ENCODE measurements at places on chromosomes 2 and 18. TPM values are rescaled to one million over a fixed set of nuclear protein-coding genes. Genes with fewer than 3 reads are reported as not detected.

Gene DPP4
- 51.6 TPM for total RNA-seq

DNA sequence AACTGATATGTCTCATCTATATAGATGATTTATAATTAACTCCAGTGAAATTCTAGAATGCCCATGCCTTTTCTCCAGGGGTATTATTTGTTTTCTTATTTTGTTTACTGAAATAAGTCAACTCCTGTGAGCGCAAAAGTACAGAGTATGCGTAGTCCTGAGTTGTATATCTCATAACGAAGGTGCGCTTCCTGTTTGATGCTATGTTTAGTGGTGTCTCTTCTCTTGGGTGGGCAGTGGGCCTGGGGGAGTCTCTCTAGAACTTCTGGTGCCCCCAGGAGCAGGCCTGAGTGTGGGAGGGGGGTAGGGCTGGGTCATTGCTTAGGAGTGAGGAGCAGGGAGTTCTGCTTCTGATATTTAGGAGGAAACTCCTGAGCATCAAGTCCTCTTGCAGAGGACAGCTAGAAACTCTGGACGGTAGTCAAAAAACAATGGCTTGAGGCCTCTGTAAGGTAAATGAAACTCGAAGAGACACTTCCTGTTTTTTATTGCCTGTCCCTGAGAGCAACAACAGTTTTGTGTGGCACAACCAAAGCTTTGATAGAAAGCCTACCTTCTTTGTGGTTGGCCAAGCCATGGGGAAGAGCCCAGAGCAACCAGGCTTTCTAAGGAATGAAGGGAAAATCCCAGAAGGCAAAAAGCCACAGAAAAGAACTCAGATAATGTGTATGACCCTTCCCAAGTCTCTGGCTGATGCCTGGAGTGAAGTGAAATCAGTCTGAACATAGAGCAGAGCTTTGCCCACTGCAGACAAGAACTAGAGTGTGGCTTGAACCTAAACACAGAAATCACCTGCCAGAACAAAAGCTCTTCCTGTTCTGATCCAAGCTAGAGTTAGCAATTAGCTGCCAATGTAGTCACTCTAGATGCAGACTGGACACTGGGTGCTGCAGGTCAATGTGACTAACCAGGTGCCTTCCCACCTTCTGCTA lies 8.5 kb upstream of the SP140L start:
- DNase-seq = no peak
- no peak overlapping the region for H3K4me3 ChIP-seq
- H3K27me3 ChIP-seq = no peaks in the 10 kb centered on the region
- no peaks in the 10 kb centered on the region for H3K36me3 ChIP-seq

Gene CXCR4
- 23.6 TPM for total RNA-seq

Gene TRABD2A
- total RNA-seq = 3.1 TPM

Gene SGPP2
- 6.5 TPM for total RNA-seq

Data from lung (tissue), 17 donors.